Ovary (tissue), 10 donors: ENCODE measurements at places on chromosomes 1 and 21. TPM values are rescaled to one million over a fixed set of nuclear protein-coding genes. Genes with fewer than 3 reads are reported as not detected.

DNA sequence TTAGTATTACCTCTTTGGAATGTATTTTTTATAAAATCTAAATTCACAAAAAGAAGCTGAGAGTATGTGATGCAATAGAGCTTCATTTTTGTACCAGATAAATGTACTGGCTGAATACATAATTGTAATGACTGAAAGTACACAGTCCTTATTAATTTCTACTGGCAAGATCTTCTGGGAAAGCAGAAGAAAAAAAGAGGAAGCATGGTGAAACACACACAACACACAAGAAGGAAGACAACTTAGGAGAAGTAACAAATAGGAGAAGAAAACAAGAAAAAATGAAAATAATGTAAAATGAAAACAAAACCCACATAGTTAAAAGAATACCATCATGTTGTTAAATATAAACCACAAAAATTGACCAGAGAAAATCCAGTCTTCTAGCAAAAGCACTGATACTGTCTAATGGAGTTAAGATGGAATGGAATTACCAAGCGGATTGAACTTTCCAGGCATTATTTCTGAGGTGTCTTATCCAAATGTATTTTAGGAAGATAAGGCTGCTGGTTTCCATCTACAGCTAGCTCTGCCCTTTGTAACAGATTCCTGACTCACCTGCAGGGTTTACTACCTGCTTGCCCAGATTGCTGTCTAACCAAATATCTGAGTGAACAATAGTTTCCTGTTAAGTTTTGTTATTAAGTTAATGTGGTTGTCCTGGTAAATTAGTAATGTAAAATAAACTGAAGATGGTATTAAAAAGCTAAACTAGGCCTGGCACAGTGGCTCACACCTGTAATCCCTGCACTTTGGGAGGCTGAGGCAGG, 4.5 kb upstream of the COP1 start:
- no peak for DNase-seq

DNA sequence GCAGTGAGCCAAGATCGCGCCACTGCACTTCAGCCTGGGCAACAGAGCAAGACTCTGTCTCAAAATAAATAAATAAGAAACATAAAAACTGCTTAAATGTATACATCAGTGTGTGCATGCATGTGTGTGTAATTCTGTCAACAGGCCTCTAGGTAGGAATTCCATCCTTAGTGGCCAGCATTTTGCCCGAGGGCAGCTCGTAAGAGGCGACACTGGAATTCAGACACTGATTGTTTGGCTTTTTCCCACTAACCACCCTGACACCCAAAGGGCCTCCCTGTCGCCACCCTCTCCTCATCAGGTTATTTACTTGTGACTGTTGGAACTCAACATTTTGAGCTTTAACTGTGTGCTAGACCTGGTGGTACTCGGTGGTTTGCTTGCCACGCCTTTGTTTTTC, 64.0 kb upstream of the KIF1B start:
- DNase-seq = no peak

Gene ANGPTL3
- not detected for polyA plus RNA-seq

Gene PPFIA4
- polyA plus RNA-seq = 0.53 TPM

Gene HOOK1
- polyA plus RNA-seq = 0.21 TPM
